A673 (cell line): ENCODE measurements at places on chromosomes 11 and 22.

- no peak for DNase-seq
These were observed 1.6 kb downstream of the NFAM1 start for GRCh38 chr22:42430528-42431125.

GRCh38 chr11:36779791-36780190 lies 181.8 kb upstream of the RAG2 start:
- DNase-seq: no peak

GRCh38 chr11:118048472-118049370 lies 28.2 kb upstream of the TMPRSS4 start:
- DNase-seq: no peak

- DNase-seq: no peak
These were observed 29.4 kb downstream of the SLC1A2 start for GRCh38 chr11:35389897-35390465.

- DNase-seq: no peak
These were observed 12.1 kb downstream of the HPS4 start for GRCh38 chr22:26471522-26471921.

DNA sequence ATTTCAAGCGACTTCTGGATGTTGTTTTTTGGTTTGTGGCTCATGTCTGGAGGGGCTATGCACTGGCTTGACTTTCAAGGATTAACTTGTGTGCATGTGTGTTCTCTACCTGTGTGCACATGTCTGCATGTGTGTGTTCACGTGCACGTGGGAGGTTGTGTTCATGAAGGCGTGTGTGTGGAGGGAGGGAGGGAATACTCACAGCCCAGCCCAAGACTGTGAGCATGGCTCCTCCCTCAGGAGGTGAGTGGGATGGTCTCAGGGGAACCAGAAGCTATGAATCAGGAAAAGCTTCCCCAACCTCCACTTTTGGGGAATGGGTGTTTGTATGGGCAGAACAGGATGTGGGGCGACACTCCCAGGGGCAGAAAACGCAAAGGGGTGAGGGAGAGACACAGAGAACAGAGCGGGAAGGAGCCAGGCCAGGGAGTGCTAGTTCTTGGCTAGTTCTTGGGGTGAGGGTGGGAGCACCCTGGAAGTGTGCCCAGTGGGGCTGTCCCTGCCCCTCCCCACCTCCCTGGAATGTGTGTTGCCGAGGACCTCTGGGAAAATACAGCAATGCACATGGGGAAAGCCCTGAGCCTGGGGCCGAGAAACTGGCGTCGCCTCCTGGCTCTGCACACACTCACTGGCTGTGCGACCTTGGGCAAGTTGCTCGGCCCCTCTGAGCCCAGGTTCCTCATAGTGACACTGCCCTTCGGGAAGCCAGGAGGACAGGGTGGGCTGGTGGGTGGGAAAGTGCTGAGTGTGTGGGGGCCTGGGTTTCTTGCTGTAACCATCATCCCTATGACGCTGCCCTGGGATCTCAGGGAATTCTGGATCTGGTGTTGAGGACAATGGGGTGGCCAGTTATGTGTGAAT lies 16.9 kb upstream of the ALX4 start:
- DNase-seq: peak; percentile 88

- peak; percentile 55 for DNase-seq
These were observed 15.9 kb downstream of the PTPN5 start for GRCh38 chr11:18775492-18776292.

- no peak for DNase-seq
These were observed 8.9 kb downstream of the YWHAH start for GRCh38 chr22:31953261-31953660.

DNA sequence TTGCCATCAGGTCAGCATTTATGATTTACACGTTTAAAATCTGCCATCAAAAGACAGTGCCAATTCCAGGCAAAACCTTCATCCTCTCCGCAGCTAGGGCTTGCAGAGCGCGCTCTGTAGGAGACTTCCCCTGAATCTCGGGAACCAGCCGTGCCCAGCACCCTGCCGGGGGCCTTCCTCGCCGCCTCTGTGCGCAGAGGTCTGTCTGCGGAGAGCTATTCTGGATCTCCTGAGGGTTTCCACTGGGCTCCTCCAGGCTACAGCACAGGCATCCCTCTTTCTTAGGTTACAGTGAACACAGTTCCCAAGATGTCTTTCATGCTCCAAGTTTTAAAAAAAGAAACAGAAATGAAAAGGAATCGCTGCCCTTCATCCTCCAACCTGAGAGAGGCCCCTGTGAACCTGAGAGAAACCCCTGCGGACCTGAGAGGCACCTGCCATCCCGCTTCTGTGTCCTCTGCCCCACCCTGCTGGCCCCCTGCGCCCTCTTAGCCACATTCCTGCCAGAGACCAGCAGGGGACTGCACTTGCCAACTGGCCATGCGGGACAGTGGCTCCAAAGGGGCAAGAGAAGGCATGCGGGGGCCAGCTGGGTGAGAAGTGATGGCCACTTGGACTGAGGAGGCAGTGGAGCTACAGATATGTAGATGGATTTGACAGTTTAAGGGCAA lies 16.1 kb downstream of the TP53AIP1 start:
- DNase-seq: peak; percentile 45

DNA sequence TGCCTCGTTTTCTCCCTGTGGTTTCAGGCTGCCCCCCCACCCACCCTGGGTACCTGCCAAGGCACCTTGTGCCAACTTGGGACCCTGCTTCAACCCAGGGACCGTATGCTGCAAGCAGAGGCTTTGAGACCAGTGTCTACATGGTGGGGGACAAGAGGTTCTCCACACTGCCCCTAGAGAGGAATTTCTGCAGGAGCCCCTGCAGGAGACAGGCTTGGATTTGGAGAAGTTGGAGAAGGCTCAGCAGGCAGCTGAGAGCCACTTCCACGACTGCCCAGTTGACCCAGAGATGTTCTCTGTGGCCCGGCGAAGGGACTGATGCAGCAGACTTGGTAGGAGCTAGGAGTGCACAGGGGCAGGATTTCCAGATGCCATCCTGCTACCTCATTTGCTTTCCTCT lies 20.1 kb upstream of the NNMT start:
- no peak for DNase-seq

DNA sequence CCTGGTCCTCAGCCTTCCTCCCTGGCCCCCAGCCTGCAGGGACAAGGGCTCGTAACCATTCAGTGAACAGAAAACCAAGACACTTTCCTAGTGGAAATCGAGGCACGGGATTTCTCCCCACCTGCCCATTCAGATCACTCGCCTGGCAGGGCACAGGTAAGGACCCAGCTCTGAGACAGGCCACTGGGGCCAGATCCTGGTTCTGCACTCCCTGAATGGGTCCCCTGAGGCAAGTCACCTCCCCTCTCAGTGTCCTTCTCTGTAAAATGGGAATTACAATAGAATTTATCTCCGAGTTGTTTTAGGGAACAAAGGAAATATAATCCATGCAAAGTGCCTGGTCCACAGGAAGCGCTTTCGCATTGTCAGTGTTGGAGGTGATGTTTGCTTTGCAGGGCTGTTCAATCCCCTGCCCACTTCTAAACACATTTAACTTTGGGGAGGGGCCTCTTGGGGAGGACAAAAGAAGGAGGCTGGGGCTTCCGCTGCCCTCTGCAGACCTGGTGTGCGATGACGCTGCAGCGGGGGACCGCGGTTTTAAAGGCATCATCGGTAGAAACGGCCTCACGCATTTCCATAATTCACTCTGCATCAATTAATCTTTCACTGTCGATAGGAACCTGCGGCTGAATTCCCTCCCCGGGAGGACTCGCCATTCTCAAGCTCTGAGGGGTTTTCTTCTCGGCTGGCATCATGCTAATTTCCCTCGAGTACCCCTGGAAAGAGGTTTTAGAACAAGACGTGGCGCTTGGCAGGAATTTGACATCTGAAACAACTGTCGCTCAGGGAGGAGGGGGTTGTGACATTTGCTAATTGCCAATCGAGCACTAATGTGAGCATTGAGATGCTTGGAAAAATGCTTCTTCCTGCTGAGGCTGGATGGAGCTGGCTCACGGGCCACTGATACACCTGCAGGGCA lies 70.4 kb upstream of the FGF3 start:
- DNase-seq: no peak

- DNase-seq: peak; percentile 92
These were observed 33.8 kb downstream of the EHF start for GRCh38 chr11:34654483-34655334.

GRCh38 chr11:7499081-7499480 lies 13.8 kb downstream of the OLFML1 start:
- DNase-seq: no peak

- DNase-seq: peak; percentile 28
These were observed 7.3 kb downstream of the CD6 start for GRCh38 chr11:60978546-60979380.

GRCh38 chr11:41609511-41609910 lies 150.1 kb upstream of the LRRC4C start:
- DNase-seq: no peak

- no peak for DNase-seq
These were observed 880.8 kb downstream of the FAM181B start for GRCh38 chr11:81852896-81853295.

DNA sequence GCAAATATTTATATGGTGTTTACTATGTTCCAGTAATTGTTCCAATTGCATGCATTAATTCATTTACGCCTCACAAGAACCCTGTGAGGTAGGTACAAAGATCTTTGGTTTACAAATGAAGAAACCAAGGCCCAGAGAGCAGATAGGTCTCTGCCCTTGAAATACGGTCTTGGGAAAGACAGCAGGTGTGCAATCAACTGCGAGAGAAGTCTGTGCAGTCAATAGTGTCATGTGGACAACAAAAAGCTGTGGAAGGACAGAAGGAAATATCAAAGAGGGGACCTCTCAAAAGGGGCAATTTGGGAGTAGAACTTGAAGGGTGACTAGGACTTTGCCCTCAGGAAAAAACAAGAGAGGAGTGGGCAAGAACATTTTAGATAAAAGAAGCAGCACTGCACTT lies 8.9 kb downstream of the CNTF start:
- no peak for DNase-seq

DNA sequence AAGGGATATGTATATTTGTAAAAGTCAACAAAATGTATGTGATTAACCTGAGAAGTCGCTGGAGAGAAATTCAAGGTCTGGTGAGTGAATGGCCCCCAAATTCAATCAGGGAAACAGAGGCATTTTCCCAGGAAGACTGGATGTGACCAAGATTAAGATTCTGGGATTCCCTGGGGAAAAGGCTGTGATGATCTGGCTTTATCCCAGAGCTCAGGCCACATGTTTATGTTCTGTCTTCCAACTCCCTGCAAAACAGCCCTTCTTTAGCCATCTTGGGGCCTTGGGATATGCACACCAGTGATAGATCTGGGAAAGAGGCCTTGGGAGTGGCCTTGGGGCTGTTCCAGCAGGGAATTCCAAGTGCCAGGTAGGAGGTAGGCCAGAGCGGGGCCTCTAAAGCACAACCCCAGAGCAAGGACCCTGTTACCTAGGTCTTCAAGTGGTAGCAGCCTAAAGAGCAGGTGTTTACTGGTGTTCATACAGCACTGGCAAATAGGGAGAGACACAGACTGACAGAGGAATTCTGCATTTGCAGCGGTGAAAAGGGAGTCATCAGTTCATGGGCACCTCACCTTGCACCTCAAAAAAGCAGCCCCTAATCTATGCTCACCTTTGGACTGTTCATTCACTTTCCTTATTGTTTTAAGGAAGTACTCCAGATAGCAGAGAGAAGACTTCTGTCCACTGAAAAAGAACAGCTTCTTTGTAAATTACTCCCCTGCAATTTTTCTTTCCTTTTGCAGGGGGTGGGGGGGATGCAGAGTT lies 312.4 kb downstream of the BUD13 start:
- no peak for DNase-seq

- DNase-seq: no peak
These were observed 3.1 kb downstream of the DYNC2H1 start for GRCh38 chr11:103112364-103112763.

DNA sequence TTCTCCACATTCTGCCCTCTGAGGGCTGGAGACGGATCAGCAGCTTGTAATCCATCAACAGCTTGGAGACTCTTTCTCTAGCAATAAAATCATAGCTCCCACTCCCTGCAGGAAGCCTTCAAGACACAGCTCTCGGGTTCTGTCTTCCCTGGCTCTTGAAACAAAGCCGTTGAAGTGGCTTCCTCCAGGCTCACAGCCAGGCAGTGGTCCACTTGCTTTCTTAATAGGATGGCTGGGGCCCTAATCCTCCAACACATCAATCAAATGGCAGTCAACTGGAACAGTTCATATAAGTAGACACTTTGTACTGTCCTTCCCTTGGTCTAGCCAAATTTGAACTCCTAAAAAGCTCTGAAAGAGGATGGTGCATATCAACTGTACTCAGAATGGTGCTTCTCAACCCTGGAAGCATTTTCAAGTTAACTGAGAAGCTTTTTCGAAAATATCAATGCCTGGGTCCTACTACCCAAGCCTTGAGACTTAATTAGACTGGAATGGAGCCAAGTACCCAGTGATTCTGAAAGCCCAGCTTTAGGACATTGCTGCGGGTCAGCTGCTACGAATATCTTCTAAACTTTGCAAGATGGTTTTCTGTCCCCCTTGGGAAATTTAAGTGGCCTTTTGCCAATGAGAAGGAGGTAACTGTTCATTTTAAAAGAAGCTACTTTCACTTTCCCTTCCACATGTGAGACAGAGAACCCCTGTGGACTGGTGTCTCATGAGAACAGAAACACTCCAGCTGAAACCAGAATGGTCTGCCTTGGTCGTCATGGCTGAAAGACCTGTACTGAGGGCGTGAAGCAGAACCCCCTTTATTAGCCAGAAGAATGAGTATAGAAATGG lies 74.7 kb downstream of the SC5D start:
- peak; percentile 78 for DNase-seq
